MV-4-11 (cell line): ENCODE measurements at places on chromosomes 1 and 21.

DNA sequence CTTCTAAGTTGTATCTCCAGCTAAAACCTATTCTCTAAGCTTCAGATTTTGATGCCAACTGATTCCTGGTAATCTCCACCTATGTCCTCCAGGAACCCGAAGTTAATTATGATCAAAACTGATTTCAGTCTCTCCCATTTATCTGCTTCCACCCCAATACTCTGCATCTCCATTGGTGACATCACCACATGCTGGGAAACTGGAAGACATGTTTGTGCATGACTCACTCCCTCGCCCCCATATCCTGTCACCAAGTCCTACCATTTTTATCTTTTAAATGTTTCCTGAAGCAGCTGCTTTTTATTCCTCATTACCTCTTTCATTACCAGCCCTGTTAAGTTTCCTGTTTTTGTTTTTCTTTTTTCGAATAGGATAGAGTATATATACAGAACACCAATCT is 228.5 kb downstream of the LRRC40 start:
- no peak for DNase-seq

GRCh38 chr21:27805696-27806095 is 838.8 kb upstream of the ADAMTS5 start:
- no peak for DNase-seq

DNA sequence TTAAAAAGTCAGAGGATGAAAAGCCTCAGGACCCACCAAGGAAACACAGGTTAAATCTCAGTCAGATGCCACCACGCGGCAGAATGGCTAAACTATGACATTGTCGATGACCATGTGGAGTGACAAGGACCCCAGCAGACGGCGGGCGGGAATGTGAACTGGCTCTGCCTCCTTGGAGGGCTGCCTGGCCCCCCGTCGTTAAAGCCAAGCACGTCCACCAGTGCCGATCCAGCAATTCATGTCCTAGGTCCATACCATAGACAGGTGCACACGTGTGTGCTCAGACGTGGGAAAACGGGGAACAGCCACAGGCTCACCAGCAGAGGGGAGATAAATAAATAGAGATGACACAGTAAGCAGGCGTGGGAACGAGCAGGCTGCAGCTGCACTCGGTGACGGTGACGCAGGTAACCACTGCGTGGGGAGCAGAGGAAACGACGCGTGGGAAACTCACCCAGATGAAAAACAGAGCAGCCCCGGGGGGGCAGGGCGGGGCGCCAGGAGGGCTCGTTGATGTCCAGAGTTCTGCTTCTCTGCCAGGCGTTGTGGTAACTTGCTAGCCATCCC is 28.3 kb upstream of the PCBP3 start:
- DNase-seq: peak; percentile 65

DNA sequence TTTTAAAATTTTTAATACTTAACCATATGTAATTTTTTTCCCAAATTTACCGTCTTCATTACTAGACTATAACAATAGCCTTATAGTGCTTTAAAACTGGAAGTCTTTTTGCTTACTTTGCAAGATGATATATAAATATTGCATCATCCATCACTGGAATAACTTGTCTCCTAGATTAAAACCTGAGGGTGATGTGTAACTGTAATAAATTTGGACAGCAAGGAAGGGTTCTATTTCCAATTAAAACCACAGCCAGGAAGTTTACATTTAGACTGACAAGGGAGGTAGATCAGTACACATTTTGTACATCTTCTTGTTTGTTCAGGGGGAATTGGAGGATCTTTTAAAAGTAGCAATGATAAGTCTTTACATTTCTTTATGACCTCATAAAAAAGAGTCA is 21.9 kb downstream of the NTNG1 start:
- DNase-seq: no peak

DNA sequence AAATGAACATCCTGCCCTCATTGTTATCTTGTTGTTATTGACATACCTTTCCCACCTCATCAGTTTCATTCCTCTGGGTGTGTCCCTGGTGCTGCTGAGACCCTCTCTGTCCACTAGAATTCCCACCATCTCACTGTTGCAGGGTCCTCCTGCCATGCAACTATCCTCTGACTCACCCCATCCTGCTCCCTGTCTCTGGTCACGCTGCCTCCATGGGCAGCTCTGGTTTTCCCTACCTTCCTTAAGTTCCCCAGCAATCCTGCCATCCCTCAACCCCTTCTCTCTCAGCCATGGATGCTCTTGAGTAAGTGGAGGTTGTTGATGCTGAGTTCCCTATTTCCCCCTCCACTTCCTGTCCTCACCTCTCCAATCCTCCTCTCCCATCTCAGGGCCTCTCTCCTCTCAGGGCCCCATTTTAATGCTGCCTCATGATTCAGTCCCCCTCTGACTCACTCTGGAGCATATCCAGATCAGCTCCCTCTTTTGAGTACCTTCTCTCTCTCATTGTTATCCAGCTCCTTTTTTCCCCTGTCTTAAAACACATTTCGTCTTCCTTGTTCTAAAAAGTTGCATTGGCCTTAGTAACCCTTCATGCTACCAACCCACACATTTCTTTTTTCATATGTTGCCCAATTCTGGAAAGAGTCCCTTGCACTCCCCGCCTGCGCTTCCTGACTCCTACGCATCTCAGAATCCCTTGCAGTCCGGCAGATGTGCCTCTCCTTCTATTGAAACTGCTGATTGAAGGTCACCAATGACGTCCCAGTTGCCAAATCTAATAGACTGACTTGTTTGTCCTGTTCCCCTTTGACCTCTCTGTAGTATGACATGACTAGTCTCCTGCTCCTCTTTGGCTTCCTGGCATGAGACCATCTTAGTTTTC is 92.0 kb downstream of the CNIH3 start:
- peak; percentile 30 for DNase-seq

DNA sequence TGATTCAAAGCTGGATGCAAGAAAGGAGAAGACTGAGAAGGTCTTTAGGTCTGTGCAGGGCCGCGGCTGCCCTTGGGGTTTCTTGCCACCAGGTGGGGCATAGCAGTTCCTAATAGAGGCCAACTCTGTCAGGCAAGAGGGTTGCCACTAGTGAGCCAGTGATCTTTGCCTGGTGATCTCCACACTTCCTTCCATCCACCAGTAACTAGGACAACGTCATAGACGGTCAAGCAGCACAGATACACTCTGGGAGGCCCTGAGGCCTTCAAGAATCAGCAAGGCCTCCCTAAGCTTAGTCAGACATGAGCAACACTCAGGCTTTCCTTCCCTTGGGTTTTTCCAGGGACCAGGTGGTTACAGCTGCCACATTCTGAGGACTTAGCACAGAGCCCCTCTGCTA is 32.9 kb upstream of the ATP2B4 start:
- DNase-seq: peak; percentile 23

GRCh38 chr1:13784971-13785370 is 85.0 kb downstream of the PRDM2 start:
- DNase-seq: no peak

GRCh38 chr21:44282370-44282769 is 3.3 kb upstream of the AIRE start:
- DNase-seq: no peak

DNA sequence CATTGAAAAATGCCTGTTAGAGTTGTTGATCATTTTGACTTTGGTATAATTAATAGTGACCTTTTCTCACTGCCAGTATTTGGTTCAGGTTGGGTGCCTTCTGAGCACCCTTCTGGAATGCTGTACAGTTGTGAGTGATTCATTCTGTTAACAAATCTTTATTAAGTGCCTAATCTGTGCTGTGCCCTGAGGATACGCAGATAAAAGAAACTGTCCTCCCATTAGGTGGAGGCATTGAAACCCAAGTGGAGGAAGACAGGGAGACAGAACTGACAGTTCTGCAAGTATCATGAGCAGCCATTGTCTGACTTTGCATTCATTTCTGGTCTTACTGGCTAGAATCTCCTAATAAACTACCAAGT is 76.1 kb upstream of the ZNF326 start:
- no peak for DNase-seq

DNA sequence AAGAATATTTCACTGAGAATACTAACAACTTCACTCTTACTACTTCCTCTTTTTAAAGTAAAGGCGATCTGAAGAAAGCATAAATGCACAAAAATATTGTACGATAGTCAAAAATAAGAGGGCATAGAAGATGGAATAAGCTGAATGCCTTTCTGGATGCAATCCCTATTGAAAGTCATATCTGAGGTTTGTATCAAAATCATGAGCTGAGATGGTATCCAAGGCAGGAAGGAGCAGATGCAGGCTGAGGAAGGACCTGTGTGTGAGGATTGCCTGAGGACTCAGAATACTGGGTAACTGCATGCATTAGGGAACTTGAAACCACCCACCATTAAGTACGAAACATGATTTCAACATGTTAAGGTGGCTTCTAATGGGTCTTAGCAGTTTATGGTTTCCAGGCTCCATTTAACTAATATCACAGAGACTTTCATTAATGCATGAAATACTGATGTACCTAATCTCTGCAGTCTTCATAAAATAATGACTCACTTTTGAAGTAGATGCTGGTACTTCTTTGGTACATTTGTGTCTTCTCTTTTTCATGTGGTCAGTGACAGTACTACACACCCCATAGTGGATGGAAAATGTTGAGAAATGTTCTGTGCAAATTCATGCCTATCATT is 29.6 kb upstream of the RGS1 start:
- DNase-seq: peak; percentile 76

GRCh38 chr21:32093646-32094462 is 185.0 kb downstream of the MIS18A start:
- DNase-seq: no peak

- DNase-seq: no peak
These were observed 21.8 kb downstream of the GPR157 start for GRCh38 chr1:9107136-9107535.

- DNase-seq: no peak
These were observed 86.4 kb downstream of the PAX7 start for GRCh38 chr1:18716785-18717678.

DNA sequence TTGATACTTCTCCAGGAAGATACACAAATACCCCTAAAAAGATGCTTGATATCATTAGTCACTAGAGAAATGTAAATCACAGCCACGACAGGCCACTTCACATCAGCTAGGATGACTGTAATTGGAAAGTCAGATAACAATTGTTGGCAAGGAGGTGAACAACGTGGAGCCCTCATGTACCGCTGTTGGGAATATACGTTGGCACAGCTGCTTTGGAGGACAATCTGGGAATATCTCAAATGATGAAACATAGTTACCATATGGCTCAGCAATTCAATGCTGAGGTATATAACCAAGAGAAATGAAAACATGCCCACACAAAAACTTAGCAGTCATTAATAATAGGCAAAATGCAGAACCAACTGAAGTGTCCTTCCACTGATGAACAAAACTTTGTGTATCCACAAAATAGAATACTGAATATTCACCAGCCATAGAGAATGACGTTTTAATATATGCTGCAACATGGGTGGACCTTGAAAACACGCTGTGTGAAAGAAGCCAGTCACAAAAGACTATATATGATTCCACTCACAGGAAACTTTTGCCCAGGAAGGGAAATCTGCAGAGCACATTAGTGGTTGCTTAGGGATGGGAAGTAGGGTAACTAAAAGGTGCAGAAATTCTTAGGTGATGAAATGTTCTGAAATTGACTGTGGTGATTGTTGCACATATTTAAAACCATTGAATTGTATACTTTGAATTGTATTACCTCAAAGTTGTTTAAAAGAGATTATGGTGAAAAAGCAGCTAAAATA is 95.4 kb downstream of the AHCTF1 start:
- peak; percentile 22 for DNase-seq

DNA sequence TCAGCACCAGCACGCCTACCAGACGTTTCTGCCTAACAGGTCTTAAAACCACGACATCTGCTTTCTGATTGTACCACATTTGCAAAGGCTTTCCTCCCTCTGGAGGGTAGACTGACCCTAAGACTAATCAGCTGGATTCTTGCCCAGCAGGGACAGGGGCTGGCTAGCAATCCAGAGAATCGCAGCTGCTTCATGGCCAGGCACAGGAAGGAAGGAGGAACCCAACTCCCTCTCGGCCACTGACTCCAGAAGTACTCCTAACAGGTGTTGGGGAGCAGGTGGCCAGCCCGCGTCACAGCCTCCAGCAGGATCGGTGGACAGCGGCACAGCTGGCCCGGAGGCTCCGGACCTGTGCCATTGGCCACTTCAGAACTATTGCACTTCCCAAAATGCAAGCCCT is 180.8 kb downstream of the NPHP4 start:
- DNase-seq: peak; percentile 73

DNA sequence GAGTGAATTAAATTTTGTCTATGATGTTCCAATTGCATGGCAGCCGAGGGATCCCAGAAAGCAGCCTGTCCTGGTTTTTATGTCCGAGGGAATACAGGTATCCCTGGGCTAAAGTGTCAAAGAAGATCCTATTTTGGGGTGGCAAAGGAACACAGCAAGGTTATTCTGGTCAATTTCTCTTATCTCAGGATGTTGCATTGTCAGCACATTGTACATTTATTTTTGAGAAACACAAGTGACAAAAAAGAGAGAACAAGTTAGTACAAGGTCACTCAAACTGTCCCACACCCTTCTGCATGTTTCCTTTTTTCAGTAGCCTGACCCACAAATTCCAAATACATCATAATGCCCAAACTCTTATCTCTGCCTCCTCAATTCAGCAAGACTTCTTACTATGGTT is 17.7 kb downstream of the RGS18 start:
- DNase-seq: no peak

DNA sequence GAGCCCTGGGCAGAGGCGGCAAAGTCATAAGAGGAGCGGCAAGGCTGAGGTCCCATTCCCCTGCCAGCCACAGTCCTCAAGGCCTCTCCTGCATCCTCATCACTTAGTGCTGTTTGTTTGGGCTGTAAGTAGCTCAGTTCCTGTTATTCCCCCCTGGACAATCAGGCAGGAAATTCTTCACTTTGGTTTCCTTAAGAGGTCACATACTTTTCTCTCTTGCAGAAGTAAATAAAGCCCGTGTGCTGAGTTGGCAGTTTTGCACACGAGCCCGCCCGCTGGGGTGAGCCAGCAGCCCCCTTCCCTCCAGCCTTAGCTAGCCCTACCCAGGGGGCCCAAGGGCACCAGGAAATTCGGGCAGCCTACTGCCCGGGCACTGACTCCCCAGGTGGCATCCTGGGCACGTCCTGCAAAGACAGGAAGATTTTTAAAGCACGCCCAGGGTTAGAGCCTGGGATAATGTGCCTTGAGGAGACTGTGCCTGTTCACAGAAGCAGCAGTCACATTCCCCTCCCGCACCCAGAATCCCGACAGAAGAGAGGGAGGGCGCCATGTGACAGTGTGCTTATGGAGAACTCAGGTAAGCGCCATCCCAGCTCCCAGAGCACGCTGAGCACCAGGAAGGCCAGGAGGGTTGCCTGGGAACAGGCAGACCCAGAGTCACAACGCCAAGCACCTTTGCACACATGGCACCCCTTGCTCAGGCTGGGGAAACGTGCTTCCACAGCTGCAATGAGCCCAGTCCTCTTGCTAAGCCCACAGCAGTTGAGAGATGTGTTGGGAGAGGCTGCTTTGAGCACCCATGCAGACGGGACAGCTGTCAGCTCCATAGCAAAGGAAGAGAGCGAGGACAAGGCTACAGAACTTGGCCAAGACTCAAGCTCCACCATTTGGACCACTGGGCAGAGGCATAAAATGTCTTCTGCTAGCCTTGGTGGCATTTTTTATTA is 144.5 kb upstream of the TMEM51 start:
- no peak for DNase-seq

GRCh38 chr1:92784021-92784638 is 778 bp downstream of the EVI5 start:
- peak; percentile 42 for DNase-seq
